ENCODE measurements at places on chromosomes 7 and 10.
A peak's percentile ranks its signal among the peaks of the same experiment; 100 is the strongest.

- no peaks in the 10 kb centered on the region for H3K36me3 ChIP-seq
- peak within 1 kb of the TSS; percentile 60 for H3K4me3 ChIP-seq
- DNase-seq: peak; percentile 93
- no peak within 1 kb of the TSS for H3K27ac ChIP-seq
- peaks cover 25% of the 10 kb centered on the region for H3K27me3 ChIP-seq
Measured at GRCh38 chr7:98400542-98401340, at the start of gene BAIAP2L1. Gene BAIAP2L1, minus strand, starts transcription at chr7:98401090. Its CDS starts 238 bp downstream, at chr7:98400852.

- DNase-seq: no peak
- no peak overlapping the region for H3K27ac ChIP-seq
- no peaks in the 10 kb centered on the region for H3K27me3 ChIP-seq
- no peaks in the 10 kb centered on the region for H3K4me1 ChIP-seq
- H3K4me3 ChIP-seq: no peak overlapping the region
- H3K36me3 ChIP-seq: no peaks in the 10 kb centered on the region
Measured at GRCh38 chr7:60706-61105, 131.7 kb upstream of the FAM20C start.

DNA sequence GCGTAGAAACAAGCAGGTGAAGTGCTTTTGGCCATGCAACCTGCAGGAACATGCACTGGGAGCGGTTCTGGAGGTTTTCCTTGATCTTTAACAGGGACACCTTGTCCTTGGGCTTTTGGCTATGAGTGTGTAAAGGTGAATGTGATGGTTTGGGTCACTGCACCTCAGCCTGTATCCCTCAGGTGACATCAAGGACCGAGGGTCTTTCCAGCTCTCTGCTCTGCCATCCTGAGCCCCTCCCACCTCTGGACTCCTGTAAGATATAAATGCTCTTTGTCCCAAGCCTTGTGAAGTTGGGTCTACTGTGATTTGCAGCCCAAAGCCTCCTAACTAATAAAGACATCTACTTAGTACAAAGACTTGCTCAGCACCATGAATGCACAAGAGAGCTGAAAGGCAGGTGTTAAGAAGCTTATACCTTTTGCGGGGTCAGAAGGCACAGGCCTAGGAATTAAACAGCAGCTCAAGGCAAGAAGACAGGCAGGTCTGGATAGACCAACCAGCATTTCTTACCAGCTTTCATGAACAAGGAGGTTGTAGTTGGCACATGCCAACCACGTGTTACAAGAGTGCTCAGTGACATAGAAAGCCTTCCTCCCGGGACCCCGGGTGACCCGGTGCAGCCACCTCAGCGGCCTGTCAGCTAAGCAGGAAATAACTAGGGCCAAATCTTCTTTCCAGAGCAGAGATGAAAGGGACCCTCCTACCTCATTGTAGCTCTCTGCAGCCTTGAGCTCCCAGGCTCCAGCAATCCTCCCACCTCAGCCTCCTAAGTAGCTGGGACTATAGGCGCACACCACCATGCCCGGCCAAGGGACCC is 89.9 kb downstream of the CARD11 start:
- H3K4me3 ChIP-seq: peak overlapping the region; percentile 68
- no peaks in the 10 kb centered on the region for H3K27me3 ChIP-seq
- peak; percentile 11 for DNase-seq

DNA sequence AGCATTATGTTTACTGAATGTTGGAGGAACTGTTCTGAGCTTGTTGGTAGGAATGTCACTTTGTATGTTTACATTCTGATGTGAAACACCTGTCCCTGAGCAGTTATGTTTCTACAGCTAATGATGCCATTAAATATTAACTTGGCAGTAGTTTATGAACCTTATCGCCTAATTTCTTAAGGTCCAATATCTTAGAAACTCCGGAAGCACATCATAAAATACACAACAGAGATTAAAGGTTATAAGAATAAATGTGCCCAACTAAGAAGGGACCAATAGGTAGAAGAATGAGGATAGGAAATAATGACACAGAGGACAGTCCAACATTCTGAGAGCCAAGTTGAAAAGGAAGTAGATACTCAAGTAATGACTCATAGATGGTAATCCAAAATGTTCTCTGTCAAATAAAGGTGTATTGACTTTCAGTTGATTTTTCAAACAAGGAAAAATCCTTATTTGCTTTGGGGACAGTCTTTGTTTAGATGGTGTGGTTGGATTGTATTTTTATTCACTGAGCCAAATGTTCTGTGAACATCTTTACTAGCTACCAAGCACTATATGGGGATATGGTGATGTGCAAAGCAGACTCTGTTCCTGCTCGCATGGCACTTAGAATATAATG is 31.9 kb downstream of the LCOR start:
- peaks cover 28% of the 10 kb centered on the region for H3K36me3 ChIP-seq
- no peak for DNase-seq
- no peaks in the 10 kb centered on the region for H3K27me3 ChIP-seq
- no peak overlapping the region for H3K4me3 ChIP-seq
- peaks cover 9% of the 10 kb centered on the region for H3K4me1 ChIP-seq

- no peaks in the 10 kb centered on the region for H3K36me3 ChIP-seq
- no peak overlapping the region for H3K27ac ChIP-seq
- H3K27me3 ChIP-seq: peaks cover 33% of the 10 kb centered on the region
- H3K4me3 ChIP-seq: no peak overlapping the region
Measured at GRCh38 chr10:103273041-103273441, 3.9 kb upstream of the INA start.
